D721Med (cell line): ENCODE measurements at places on chromosomes 11 and 22.

DNA sequence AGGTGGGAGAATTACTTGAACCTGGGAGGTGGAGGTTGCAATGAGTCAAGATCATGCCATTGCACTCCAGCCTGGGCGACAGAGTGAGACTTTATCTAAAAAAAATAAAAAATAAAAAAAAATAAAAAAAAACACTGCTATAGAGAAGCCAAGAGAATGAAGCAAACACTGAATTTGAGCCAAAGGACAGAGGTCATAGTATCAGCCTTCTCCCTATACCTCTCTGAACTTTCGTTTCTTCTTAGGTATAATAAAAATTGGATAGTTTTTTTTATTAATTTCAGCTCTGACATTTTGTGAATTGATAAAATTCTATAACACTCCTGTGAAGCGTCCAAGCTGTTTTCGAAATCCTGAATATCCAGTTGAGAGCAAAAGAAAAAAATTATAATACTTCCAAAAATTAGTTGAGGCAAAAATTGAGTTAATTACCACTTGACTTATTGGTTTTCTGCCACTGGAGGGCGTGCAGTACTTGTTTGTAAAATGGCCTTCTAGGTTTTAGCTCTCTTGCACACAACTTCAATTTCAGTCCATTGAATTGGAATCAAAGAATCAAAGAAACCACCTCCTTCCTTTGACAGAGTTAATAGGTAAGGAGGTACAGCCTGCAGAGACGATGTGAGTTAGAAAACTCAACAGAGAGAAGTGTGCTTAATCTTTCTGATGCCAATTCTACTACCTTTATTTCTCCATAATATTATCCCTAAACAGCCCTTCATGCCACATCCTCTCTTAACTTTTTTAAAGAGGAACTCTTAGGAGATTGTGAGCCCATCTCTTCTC lies 143.2 kb downstream of the BBOX1 start:
- no peak for DNase-seq

GRCh38 chr22:46373921-46374662 lies 38.6 kb downstream of the TRMU start:
- DNase-seq, result no peak

DNA sequence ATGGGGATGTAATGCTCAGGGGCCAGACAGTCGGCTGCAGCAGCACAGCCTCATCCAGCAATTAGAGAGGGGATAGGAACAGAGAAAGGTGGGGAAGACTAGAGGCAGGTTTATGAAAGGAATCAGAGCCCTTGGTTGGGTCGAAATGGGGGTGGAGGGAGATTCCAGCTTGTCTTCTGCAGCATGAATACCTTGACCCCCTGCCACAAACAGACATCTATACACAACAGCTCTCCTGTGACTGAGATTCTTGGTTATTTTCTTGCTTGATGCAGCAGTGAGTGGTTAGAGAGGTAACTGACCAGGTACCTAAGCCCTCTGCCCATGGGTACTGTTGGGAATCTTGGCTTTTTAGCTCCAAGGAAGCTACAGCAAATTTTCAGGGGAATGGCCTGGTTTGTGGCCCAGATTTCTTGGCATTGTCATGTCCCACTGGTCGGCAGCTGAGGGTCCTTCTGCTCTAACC lies at the start of gene TRIM49D1:
Gene TRIM49D1, minus strand, starts transcription at position 51 of the 466 bp plus-strand sequence. CDS start 4,535 bp downstream, outside the sequence.
- DNase-seq, result no peak

GRCh38 chr11:34458525-34458924 lies 19.8 kb downstream of the CAT start:
- no peak for DNase-seq

DNA sequence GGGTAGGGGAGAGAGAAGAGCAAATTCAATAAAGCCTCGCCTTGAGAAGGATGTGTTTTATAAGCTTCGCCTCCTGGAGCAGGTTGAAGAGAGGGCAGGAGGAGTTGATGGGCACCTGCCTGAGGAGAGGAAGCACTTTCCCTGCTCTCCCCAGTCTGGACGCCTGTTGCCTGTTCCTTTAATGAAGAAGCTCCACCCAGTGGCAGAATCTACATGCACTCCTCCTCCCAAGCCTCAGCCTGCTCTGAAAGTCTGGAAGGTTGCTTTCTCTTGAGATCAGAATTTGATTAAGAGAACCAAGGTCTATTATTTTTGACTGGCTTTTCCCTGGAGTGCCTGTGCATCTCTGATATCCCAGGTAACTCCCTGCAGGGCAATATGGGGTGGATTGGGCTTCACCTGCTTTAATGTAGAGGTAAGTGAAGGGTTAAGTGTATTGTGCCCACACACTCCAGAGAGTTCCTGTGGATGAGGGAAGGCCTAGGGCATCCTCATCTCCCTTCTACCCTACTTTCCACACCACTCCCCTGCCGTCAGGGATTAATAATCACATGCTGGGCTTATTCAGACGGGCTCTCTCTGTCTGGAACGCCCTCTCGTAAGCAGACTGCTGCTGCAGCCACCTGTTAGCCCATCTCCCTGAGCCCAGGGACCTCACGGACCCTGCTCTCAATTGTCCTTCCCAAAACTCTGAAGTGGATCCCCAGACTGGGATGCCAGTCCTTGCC lies 22.3 kb downstream of the NTM start:
- no peak for DNase-seq

- DNase-seq, result no peak
These were observed 280.0 kb downstream of the ST3GAL4 start for GRCh38 chr11:126635511-126635910.

DNA sequence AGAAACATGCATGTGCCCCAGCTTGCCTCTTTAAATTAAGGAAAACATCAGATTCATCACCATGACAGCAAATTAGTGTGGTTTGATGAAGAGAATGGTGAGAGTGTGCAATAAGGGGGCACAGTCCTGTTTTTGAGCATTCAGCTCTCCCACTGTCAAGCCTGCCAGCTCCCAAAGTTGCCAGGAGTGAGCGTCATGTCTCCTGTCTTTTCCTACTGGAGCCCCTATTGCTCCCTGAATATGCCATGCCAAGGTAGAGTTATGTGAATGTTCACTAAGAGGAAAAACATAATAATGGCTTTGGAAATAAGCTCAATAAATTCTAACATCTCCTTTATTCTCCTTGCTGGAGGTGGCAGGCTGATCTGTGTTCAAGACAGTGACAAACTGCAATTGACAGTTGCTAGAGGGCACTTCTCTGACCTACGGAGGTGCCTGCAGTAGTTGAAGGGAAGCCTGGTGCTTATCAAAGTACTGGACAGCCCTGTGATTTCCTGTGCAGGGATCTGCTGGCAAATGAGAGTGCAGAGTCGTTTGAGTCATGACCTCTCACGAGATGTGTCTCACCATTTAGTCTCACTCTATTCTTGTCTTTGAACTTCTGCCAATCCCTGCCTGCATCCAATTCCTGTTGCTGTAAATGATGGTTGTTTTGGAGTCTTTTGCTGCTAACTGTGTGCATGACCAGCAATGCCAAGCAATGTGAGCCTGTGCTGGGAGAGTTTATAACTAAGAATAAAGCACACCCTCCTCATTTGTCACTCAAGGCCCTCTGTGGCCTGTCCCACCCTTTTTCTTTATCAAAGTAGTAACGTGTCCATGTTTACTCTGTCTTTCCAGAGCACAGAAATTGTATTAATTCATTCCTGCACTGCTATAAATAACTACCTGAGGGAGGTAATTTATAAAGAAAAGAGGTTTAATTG lies 34.8 kb downstream of the MRGPRX2 start:
- DNase-seq, result no peak
